ENCODE measurements at places on chromosomes 6 and 20. TPM values are rescaled to one million over a fixed set of nuclear protein-coding genes. Genes with fewer than 3 reads are reported as not detected.

Gene COL21A1
- not detected for total RNA-seq

Gene TCF15
- total RNA-seq = not detected

Gene EPHA7
- total RNA-seq = not detected

DNA sequence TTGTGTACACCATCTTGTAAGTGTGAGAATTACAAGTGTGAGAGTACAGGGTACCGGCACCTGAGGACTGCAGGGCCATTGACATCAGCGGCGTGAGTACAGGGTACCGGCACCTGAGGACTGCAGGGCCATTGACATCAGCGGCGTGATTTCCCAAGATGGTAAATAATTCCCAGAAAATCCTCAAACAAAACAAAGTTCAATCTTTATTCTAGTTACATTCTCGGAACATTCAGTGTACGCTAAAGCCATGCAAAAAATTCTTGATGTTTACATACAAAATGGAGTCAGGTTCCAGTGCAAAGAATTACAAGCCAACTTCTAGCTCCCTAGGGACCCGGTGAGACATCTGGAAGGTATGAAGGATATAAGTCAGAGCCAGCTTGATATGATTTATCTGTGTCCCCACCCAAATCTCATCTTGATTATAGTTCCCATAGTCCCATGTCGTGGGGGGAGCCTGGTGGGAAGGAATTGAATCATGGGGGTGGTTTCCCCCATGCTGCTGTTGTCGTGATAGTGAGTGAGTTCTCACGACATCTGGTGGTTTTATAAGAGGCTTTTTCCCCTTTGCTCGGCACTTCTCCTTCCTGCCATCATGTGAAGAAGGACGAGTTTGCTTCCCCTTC, 172.7 kb downstream of the TTLL2 start:
- H3K27ac ChIP-seq = no peak overlapping the region
- no peak for DNase-seq
- no peaks in the 10 kb centered on the region for H3K27me3 ChIP-seq
- H3K36me3 ChIP-seq = no peaks in the 10 kb centered on the region
- no peaks in the 10 kb centered on the region for H3K4me1 ChIP-seq
